ENCODE measurements at places on chromosomes 3 and 15. TPM values are rescaled to one million over a fixed set of nuclear protein-coding genes. Genes with fewer than 3 reads are reported as not detected.

CKMT1B gene
- polyA plus RNA-seq = 120 TPM

CCDC54 gene
- polyA plus RNA-seq = not detected

MYO5C gene
- polyA plus RNA-seq = 4.2 TPM

DNA sequence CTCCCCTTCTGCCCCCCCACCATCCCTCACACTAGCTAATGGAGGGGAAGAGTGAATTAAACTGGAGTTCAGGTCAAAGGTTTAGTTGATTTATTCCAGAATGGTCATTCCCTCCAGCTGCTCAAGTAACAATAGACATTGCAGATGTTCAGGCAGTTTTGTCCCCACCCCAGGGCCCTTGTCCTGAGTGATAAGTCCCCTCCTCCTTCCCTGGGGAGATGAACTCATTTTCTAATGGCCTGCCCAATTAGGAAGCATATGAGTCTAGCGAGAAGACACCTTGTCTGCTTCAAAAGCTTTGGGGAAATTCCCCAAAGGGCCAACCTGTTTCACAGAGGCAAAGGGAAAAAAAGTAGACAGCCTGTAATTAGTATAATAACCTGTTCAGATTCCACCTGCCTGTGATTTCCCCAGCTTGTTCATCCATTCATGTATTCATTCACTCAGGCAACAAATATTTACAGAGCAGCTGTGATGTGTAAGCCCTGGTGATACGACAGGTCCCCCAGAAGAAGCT, 165.3 kb downstream of the SHQ1 start:
- no peak for DNase-seq

- no peak for DNase-seq
Observed at GRCh38 chr15:87145696-87146095, 1066.0 kb downstream of the AGBL1 start.

- DNase-seq = no peak
Observed at GRCh38 chr3:31354373-31354772, 178.4 kb upstream of the STT3B start.

DNA sequence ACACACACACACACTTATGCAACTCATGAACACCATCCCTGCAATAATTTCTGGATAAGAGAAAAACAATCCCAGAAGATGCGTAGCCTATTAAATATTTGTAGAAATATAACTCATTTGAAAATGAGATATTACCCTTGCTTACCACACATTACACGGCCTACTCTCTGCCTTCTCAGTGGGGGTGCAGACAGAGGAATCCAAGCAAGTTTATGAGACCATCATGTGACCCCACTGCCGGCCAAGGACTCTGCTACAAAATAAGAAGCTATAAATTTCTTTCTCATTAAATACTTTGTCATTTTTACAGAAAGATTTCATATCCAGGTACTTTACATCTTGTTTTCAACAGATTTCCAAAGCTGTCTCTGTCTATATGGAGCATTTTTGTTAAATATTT, 286.3 kb downstream of the ZNF385D start:
- DNase-seq = no peak

DNA sequence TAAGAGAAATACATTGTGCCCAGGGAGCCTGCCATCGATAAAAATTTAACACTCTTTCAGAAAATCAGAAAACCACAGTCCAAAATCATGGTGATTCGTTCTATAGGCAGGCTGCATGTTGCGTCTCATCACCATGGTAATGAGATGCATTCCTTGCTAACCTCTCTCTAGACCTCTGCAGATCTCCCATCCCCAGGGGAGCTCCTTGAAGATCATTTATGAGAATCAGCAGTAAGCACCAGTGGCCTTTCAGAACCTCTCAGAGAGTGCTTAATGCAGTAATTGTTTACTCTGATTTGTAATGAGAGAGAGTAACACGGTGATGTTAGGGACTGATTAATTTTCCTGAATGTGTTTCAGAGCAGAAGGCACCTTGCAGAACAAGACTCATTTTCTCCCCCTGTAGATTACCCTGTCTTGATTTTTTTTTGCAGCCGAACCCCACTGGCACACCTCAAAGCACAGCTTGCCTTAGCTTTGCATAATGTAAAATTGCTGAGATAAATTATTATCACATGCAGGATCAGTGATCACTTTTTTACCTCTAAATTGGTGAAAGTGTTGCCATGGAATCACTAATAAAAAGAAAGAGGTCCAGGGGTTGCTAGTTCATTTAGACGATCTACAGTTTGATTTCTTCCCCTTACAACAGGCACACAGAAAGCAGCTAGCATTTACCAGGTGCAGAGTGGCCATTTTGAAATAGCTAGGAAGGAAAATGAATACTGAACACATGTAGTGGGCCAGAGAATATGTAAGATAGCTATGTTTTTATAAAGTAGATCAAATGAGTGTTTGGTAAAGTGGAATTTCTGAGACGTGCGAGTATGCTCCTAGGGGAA, 98.9 kb upstream of the CHL1 start:
- DNase-seq = peak; percentile 44

DNA sequence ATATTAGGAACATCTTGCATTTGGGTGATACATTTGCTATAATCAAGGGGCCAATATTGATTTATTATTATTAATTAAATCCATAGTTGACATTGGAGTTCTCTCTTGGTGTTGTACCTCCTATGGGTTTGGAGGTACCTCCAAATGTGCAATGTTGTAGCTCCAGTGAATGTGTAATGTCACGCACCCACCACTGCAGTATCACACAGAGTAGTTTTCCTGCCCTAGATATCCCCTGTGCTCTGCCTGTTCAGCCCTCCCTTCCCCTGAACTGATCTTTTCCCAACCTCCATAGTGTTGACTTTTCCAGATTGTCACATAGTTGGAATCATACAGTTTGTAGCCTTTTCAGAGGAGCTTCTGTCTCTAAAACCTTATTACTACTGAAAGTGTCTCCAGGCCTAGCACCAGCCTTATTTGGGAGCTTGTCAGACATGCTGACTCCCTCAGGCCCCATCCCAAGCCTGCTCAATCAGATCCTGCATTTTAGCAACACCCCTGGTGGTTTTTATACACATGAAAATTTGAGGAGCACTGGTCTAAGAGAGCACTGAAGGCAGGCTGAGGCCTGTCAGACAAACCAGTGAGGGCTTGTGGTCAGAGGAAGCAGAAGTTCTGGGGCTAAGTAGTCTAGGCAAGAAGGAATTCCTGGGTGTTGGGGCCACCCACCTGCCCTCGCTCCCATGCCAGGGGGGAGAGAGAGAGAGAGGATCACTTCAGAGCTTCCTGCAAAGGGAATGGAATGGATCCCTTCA, 73.4 kb downstream of the SLC6A11 start:
- no peak for DNase-seq

DNA sequence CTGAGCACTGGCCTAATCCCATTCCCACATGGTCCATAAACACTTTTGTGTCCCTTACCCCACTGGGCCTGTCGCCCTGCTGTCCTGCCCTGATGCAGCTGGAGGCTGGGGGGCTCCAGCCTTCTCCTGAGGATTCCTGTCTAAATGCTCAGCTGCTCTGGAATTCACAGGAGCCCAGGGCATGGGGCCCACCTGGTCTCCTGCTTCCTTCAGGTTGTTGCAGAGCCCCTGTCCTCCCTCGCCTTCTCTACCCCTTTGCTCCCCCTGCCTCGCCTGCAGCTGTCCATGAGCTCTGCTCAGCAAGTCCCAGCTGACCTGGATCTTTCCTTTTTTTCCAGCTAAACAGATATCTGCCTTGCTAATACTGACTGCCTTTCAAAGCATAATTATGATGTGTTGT, 286.9 kb downstream of the XXYLT1 start:
- DNase-seq = no peak

- no peak for DNase-seq
Observed at GRCh38 chr3:27914199-27914598, 192.1 kb upstream of the EOMES start.
